ENCODE measurements at places on chromosomes 3 and 15.

GRCh38 chr3:176848431-176849214 lies 348.7 kb downstream of the TBL1XR1 start:
- DNase-seq: no peak

DNA sequence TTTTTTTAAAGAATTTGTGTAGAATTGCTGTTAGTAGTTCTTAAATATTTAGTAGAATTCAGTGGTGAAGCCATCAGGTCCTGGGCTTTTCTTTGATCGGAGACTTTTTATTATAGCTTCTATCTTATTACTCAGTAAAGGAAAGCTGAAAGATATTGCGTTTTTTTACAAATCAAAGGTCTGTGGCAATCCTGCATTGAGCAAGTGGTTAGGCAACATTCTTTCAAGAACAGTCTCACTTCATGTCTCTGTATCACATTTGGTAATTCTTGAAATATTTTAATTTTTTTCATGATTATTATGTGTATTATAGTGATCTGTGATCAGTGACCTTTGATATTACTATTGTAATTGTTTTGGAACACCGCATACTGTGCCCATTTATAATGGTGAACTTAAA lies 140.8 kb downstream of the UNC13C start:
- DNase-seq: no peak

GRCh38 chr3:133213937-133214336 lies 175.7 kb downstream of the TMEM108 start:
- DNase-seq: no peak

DNA sequence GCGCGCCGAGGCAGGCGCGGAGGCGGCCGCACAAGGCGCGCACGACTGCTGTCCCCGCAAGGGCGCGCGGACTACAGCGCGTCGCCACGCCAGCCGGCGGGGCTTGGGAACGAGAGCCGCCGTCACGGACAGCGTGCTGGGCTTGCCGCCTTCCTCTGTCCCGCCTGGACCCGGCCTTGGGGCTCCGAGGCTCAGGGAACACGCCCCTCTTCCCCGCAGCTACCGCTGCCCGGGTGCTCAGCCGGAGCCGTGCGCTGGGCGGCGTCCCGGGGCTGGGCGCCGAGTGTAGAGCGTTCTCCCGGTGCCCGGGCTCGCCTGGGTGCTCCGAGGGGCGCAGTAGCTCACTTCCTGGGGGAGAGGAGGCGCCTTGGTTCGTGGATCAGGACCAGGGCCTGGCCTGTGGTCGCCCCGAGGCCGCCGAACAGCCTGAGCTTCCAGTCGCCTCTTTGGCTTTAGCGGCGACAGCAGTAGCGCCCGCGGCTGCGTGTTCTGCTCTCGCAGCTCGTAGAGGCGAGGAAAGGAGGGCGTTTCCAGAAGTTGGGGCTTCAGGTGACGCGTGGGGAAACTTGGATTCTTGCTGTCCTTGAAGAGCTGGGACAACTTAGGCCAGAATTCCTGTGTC lies 226.7 kb upstream of the C2CD4B start:
- DNase-seq: no peak

DNA sequence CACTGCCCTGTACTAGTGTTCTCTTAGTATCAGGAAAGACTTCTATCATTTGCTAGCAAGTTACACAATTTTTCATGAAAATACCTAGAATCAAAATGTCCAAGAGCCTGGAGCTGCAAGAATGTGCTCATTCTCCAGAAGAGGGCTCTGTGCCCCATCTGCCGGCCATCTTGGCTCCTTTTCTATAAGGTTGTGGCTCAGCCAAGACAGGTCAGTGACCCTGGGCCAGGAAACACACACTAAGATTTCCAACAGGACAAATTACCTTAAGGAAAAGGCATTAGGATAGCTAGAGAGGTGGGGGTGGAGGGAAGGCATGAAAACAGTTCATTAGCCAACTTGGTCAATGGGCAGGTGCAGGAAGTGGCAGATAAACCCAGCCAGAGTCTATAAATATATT lies 20.7 kb downstream of the TIMP4 start:
- DNase-seq: no peak

GRCh38 chr3:168156479-168156878 lies 60.8 kb upstream of the GOLIM4 start:
- no peak for DNase-seq

DNA sequence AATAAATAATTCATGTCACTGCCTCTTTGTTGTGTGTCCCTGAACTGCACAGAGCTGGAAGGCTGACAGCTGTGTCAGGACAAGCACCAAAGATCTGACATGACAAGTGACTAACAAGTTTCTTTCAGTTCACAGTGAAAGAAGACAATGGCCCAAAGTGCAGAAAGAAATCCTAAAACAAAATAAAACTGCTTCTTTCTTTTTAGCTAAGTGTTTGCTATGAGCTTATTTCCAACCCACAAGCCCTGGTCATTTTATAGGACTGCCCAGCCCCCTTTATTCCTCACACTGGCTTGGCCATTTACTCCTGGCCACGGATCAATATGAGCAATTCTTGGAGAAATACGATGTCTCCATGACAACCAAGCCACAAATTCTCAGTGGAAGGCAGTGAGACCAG lies 238.5 kb downstream of the WDR72 start:
- no peak for DNase-seq

DNA sequence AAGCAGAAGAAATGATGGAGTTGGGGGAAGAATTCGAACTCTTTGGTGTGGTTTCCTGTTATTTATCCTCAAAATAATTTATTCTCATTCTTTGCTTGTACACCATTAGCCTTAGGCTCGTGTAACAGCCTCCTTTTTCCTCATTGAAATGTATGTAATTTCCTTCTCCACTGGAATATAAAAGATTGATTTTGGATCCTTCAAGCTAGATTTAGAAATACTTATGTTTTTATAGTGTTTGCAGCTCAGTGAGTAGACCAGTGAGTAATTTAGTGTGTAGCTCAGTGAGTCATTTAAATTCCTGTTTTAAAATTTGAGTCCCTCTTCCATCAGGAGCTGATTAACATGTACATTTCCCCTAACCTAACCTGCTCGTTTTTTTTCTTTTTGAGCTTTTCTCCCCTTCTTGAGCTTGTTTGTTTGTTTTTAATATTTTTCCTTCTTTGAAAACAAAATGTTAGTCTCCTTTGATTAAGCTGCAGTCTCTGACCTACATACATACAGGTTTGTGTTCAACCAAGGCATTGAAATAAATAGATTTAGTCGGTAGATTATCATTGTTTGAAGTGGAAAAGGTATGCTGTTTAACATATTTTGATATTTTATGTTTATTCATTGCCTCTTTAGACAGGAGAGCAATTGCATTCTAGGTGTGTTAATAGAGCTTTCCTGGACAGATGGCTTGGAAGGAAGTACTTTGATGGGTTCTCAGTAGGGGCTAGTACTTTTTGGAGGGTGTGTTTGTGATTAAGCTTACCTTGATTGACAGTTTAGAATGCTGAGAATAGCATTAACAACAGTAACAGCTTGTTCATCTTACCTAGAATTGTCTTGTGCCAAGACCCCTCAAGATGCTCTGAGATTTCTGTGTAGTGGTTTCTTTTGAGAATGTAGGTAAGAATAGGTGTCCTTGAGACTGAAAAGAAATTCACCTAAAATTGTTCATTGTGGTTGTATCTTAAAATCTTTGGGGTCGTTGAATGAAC lies 5.9 kb downstream of the USP3 start:
- DNase-seq: no peak

GRCh38 chr15:68679961-68680371 lies 101.2 kb downstream of the CORO2B start:
- DNase-seq: no peak

DNA sequence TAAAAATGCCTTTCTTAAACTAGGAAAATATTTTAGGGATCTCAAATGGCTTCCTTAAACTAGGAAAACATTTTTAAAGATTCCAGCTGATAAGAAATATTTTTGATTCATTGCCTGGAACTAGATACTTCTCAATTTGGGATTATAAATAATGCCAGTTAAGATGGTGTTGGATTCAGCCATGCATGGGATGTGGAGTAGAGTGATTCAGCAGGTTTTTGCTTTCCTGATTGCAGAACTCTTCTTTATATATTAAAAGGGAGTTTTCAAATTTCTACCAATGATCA lies 15.6 kb downstream of the FILIP1L start:
- no peak for DNase-seq

DNA sequence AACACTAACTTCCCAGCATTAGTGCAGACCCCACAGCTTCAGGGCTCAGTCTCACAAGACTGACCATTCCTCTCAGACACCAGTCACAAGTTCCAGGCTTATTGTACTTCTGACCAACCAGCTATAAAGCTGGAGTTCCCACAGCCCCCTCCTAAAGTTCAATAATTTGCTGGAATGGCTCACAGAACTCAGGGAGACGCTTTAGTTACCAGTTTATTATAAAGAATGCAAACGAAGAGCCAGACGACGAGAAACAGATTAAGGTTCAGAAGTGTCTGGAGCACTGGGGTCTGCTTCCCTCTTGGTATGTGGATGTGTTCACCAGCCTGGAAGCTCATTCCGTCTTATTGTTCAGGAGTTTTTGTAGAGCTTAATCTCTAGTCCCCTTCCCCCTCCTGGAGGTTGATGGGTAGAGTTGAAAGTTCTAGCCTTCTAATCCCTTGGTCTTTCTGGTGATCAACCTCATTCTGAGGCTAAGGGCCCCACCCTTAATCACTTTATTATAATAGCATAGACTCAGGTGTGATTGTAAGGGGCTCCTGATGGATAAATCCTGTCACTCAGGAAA lies 4.8 kb upstream of the CSRNP1 start:
- DNase-seq: no peak

DNA sequence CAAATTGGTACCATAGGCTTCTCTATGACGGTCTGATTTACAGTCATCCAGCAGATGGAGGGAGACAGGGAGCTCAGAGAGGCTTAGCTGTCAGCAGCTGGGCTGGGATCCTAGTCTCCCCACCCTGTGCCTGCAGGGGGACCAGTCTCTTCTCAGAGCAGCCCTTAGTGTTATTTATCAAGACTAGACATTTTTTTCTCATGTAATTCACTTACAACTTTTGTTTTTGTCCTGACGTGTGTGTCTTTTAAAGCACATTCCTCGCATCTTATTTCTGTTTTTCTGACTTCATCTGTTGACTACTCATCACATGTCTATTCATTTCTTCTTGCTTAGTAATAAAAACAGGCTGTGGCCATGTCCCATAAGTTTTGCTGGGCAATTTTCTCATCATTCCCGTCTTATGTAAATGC lies 116.1 kb downstream of the KLF13 start:
- DNase-seq: no peak

- no peak for DNase-seq
Measured at GRCh38 chr3:64327100-64327804, 102.0 kb upstream of the PRICKLE2 start.

DNA sequence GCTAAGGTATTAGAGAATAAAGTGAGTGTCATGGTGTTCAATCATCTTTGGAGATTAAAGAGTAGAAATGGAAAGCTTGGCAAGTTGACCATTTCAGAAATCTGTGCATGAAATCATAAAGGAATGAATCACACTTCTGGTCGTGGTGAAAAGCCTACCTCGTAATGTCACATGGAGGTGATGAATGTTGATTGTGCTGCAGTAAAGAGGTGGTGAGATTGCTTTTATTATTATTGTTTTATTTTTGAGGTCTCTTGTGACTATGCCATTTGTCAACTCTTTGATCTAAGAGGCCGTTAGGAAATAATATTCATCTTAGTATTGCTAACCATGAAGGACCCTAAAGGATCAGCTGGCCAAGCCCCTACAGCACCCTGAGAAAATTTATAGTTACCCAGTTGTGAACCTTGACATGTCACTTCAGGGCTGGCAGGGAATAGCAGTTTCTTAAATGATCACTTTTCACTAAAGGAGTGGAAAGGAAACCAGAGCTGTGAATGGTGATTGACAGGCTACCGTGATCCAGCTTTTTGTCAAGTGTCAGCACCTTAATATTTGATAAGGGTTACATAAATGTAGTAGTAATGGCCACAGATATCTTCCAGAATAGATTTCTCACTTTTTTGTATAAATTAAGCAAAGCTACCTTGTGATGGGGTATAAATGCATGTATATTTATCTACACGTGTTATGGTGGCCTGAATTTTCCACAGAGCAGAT lies 203.9 kb downstream of the PTPRG start:
- DNase-seq: no peak

DNA sequence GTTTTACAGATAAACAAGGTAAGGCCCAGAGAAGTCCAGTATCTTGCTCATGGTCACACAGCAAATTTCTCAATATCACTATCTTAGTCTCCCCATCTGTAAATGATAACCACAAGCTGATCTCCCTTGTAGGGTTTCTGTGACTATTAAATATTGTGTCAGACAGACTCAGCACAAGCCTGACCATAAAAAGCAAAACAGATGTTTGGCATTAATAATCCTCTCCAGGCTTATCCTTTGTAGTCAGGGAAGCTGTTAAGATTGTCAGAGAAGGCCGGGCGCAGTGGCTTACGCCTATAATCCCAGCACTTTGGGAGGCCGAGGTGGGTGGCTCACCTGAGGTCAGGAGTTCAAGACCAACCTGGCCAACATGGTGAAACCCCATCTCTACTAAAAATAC lies 173.2 kb upstream of the PRICKLE2 start:
- DNase-seq: no peak

DNA sequence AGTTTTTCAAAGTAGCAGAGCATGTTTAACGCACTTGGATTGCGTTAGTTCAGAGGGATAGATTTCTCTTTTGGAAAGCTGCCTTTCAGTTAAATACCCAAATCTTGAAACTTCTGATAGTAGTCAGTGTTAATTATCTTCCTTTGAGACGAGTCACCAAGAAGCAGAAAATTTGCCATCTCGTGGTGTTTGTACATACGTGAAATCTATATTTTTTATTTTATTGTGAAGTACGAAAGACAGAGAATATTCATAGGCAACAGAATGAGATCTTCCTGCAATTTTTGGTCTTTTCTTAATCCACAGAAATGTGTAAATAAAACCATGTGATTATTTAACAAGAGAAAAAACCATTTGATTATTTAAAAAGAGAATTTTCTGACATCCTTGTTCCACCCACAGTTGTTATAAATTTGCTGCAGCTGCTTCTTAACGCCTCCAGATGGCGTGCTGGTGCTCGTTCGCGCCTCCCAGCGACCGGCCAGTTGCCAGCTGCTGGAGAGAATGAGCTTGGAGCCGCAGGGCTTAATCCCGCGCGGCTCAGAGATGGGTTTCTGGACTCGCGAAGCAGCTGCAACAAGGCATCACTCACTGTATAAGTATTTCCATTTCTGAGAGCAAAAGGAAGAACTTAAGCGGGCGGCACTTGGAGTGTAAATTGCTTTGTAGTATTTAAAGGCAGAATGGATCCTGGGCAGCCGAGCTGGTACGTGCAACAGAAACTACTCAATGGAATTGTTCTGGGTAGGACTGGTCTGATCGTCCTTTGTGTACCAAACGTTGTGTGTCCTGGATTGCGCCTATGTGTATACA lies 10.5 kb upstream of the SLITRK3 start:
- peak; percentile 73 for DNase-seq

GRCh38 chr3:103513003-103513402 lies 1078.2 kb downstream of the ZPLD1 start:
- no peak for DNase-seq

Data from NCI-H2107 (cell line).